ENCODE measurements at places on chromosomes 7 and 10.

DNA sequence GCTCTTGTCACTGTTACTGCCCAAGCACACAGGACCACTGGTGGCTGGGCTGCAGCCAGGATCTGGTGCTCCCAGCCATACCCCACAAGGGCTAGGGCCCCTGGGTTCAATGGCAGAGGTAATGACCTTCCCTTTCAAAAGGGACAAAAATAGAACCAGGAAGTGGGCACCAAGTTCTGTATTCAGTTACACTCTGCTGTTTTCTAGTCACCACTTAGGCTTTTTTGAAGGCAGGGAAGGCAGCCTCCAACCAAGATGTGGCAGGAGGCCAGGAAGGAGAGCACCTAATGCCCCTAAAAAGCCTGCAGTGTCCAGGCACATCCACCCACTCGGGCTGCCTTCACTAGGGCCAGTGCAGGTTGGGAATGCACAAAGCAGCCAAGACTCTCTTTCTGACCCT lies 47.8 kb downstream of the NOD1 start:
- no peak for DNase-seq

GRCh38 chr10:21263263-21263803 lies 262.1 kb downstream of the SKIDA1 start:
- DNase-seq = no peak

DNA sequence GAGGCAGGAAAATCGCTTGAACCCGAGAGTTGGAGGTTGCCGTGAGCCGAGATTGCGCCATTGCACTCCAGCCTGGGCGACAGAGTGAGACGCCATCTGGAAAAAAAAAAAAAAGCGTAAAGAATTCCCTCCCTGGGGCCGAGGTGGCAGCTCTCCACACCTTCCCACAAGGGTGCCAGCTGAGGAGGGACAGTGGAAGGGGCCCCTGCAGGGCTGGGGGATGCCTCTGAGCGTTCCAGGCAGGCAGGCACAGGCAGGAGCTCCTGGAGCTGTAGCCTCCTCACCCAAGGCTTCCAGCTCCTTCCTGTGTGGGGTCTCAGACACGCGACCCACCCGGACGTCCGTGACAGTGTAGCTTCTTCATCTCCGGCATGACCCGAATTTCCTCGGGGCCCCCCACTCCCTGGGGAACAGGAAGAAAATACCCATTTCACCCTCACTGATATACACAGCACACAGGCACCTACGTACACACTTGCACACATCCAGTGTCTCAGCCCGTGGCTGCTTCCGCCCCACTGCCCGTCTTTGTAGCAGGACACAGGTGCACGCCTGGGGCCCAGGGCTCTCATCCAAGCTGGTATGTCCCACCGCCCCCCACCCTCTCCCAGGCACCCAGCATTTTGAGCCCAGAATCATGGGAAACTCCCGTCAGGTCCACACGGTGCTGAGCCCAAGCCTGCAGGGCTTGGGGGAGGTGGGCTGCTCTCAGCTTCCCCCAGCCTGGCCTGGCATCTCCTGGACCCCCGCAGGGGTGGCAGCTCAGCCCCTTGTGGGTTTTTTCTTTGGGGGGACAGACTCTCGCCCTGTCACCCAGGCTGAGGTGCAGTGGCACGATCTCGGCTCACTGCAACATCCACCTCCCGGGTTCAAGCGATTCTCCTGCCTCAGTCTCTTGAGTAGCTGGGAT lies 25.7 kb downstream of the GRIFIN start:
- no peak for DNase-seq

- no peak for DNase-seq
These were observed 14.4 kb upstream of the SEMA3A start for GRCh38 chr7:84209006-84209405.

GRCh38 chr7:149859876-149860275 lies 13.9 kb upstream of the ATP6V0E2 start:
- no peak for DNase-seq

GRCh38 chr7:96045919-96046318 lies 273.6 kb downstream of the DYNC1I1 start:
- DNase-seq = no peak

- DNase-seq = no peak
These were observed 25.5 kb downstream of the MMRN2 start for GRCh38 chr10:86931872-86932271.

DNA sequence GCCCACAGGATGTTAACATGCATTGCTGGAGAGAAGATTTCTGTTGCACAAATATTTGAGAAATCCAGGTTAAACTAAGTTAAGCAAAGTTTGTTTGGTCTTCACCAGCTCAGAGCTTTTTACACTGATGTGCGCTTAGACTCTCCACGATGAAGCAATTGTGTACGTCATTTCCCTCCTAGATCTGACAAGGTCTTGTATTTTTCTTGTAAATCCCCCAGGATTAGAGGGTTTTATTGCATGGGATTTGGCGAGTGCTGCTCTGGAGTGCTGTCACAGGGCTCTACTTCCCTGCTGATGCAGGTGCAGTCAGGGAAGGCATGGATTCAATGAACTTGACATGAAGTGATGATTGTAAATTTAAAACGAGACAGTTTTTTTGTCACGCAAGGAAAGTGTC lies 173.3 kb downstream of the PDE1C start:
- no peak for DNase-seq

GRCh38 chr7:101688995-101689907 lies 60.2 kb upstream of the MYL10 start:
- DNase-seq = no peak

GRCh38 chr10:34522546-34522945 lies 292.6 kb downstream of the PARD3 start:
- DNase-seq = peak; percentile 58

DNA sequence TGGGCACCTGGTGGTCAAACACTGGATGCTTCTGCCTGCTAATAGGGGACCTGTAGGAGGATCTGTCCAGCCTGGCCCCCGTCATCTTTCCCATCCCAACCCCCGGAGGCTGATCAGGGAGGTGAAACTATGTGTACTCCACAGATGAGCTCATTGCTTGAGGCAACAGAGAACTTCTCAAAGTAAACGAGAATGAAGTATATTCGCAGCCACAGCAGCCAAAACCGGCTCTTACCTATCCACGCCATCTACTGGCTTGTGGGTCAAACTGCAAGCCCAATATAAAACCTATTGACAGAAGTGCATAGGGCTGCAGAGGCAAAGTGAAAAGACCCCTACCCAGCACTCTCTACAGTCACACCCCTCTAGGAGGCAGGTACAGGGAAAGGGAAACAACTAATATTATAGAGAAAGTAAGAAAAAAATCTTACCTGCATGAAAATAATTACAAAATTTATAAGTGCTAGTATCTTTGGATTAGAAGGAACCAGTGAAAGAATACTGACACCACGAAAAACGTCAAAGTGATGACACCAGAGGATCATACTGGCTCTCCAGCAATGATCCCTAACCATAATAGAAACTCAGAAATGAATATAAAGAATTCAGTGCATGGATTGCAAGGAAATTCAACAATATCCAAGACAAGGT lies 973.5 kb downstream of the ANKRD7 start:
- DNase-seq = peak; percentile 70

DNA sequence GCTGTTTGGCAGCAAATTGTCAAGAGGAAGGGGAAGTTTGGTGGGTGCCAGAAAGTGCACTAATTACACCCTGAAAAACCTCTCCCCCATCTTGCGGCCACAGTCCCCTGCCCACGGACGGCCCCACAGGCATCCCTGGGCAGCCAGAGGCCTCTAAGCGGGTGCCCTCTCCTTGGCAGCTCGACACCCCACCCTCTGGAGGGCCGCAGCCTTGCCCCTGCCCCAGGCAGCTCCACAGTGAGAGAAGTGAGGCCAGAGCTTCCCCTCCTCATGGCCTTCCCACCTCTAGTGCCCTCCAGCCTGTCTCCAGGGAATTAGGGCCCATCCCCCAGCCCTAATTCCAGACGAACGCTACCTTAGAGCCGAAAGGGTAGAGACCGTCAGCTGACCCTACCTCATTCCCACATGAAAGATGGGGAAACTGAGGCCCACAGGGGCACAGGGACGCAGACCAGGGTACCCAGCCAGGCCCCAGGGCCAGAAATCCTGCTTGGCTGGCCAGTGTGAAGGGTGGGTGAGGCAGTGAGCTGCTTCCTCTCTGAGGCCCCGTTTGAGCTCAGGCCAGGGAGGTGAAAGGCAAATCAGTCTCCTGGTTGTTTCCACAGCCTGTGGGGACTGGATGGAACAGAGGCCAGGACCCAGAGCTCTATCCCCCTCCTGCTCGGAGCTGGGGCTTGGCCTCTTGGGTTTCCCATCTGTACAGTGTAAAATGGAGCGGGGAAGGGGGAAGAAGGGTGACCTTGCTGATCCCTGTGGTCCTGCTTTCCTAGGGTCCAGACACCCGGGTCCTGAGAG lies 10.0 kb downstream of the ZCCHC24 start:
- no peak for DNase-seq

- DNase-seq = no peak
These were observed 49.3 kb downstream of the ABCB4 start for GRCh38 chr7:87426160-87426559.

DNA sequence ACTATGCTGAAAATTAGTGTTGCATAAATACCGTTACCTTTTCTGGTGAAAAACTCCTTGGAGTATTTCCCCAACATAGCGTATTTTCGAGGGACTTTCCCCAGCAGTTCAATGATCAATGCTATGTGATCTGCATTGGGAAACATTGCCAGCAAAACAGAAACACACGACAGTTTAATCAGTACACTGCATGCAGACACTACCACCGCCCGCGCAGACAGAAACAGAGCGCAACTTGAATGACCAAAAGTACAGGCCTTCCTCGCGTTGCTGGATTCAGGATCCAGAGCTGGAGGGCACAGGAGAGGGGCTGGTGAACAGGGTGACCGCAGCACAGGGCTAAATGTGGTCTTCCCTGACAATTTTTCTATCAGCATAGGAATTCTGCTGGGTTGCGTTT lies 111.7 kb downstream of the KMT2E start:
- no peak for DNase-seq

DNA sequence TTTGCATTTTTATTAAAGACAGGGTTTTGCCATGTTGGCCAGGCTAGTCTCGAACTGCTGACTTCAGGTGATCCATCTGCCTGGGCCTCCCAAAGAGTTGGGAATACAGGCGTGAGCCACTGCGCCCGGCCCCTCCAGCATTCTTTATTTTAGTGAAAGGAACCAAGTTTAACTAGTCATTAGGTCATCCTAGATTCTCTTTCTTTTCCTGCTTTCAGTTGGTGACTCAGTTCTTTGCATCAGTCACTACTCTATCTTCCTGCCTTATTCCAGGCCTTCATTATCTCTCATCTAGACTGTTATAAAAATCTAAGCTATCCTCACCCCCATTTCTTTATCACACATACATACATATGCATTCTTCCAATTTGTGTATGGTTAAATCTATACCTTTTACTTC lies 63.7 kb downstream of the PRSS58 start:
- no peak for DNase-seq

- DNase-seq = no peak
These were observed 131.2 kb upstream of the HDAC9 start for GRCh38 chr7:18364396-18364795.

DNA sequence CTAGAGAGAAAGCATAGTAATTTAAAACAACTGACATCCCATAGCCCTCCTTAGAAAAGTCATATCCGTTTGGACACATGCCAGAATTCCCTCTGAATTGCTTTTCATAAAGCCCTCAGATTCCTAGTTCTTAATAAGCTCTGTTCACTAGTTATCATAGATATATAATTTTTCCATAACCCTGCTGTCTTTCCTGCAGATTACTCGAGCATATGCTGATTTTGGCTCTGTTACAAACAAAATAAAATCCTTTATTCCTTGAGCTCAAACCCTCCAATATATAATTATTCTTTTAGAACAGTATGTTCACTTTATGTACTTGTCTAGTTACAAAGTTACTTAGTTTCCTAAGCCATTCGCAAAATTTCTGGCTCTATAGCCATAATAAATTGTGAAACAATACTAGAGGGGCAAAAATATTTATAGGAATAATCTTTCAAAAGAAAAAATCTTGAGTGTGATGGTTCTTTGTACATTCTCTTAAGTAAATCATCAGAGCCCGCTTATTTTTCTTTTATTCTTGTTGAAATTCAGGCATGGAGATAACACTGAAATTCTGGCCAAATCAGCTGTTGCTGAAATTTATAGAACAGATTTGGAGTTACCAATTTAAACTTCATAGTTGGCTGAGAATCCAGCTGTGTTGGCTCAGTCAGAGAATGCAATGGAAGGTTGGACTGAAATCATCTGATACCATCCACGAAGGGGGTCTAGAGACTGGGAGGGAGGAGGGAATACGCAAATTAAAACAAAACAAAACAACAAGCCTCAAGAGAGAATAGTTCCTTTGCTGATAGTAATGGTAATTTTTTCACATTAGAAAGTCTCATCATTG lies 146.1 kb upstream of the TMEM196 start:
- DNase-seq = no peak

DNA sequence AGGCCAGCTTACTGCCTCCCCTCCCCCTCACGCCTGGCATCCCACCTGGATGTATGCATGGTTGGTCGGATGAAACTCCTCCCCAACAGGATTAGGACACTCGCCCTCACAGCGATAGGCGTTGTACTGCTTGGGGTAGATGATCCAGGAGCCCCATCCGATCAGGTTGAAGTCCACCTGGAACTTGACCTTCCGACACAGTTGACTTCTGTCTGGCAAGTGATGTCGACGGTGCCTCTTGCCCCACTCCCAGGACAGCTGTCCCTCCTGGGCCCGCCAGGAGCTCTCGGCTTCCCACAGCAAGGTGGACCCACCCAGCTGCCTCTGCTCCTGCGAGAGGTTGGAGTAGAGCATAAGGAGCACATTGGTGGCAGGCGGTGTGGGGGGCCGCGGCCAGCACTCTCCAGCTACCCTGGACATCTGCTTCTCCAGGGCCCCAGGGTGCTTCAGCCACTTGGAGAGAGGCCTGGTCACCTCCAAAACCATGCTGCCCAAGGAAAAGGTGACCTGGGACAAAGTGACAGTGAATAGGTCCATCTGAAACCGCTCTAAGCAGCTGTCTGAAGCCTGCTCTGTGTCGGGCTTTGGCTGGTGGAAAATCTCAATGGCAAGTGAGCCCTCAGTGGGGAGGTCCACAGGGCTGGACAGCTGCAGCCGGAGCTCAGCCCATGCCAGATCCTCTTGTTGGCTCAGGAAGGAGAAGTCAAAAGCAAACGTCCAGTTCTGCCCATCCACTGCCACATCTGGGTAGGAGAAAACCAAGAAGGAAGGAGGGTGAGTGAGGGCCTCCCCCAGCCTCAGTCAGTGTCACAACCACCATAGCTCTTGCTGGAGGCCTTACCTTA lies 6.0 kb downstream of the NODAL start:
- no peak for DNase-seq

Data from NCI-H526 treated with DMSO at 0.1 percent for 48 hours (cell line).